ENCODE measurements at places on chromosomes 5 and 9.

- DNase-seq, result no peak
These were observed 8.4 kb upstream of the IL6ST start for GRCh38 chr5:56003179-56003578.

DNA sequence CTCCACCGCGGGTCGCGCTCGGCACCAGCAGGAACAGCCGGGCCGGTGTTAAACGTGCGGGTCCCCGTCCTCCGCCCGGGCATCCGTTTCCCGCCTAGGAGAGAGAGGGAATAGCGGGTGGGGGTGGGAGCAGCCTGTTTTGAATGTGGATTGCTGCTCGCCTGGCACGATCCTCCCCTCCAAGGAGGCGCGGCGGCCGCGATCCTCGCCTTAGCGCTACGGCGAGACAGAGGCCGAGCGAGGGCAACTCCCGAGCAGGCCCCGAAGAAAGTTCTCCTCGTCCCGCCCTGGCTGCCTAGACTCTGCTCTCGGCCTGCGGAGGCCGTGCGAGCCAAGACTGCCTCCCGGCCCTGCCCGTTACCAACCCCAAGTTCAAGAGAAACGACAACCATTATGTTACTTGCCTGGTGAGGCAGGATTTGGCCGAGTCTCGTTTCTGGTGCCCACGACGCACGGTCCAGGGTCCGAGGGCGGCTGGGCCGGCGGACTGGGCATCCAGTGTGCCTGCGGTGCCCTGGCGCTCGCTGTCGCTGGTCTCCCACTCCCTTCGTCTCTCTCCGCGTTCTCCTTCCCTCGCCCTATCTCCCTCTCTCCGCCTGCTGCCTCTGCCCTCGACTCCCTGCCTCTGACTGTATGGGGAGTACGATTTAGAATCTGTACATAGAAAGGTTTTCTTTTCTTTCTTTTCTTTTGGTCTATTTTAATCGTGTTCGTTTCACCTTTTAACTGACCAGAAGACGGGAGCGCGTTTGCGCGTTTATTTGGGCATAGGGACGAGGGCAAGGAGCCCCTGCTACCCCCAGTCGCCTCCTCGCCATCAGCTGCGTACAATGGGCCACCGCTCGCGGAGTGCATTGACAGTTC lies 724 bp downstream of the NR2F1-AS1 start:
- DNase-seq, result peak; percentile 29

GRCh38 chr5:141872496-141873356 lies 5.5 kb downstream of the PCDH1 start:
- no peak for DNase-seq

- DNase-seq, result no peak
These were observed 29.8 kb downstream of the TNFAIP8 start for GRCh38 chr5:119385536-119386128.

GRCh38 chr5:43839218-43839617 lies 236.2 kb downstream of the NNT start:
- DNase-seq, result no peak

DNA sequence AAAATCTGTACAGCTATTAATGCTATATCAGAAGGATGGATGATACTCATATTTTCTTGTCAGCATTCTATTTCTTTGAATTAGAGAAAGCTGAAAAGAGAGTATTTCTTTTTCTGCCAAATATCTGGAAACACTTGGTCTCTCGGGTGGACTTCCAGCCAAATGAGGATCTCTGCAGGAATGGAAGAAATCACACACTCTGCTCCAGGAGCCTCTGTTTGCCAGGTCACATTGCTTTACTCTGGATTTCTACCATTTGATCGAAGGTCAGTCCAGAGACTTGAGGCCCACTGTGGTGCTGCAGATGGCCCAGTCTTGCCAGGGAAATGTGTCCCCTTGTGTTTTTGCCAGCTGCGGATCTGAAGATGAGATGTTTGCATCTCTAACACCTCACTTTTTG lies 154.1 kb downstream of the PCSK1 start:
- no peak for DNase-seq

All from NCI-H187 (cell line).